Immature natural killer cell (primary cell): ENCODE measurements at places on chromosomes 11 and 22.

- DNase-seq: no peak
These were observed 213.1 kb downstream of the INSC start for GRCh38 chr11:15327786-15328231.

DNA sequence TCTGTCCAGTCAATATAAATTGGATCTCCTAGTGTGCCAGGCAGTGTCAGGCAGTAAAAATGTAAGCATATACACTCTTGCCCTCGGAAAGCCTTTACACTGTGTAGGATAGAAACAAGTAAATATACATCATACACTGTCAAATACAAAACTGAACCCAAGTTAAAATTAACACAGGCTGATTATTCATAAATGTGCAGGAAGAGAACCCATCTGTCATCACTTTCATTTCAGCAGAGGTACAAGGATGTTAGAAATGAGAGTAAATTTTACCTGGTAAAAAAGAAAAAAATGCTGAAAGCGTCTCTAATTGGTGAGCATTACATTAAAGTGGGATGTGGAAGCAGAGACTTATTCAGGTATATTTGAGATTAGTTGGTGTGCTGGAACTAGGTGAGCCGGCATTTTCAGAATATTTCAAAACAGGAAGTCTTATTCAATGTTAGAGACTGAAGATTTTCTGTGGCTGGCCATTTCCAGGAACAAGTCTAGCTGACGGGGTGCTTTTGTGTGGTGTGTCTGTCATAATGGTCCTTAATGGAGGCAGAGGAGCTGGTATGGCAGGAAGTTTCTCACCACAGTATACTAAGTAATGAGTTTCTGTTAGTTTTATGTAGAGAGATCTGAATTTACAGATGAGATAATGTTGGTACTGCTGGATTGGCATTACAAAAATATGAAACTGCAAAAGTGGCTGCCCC lies 192.6 kb downstream of the CASP12 start:
- DNase-seq: peak; percentile 86

- no peak for DNase-seq
These were observed 3.3 kb upstream of the GRAMD1B start for GRCh38 chr11:123426789-123427188.

DNA sequence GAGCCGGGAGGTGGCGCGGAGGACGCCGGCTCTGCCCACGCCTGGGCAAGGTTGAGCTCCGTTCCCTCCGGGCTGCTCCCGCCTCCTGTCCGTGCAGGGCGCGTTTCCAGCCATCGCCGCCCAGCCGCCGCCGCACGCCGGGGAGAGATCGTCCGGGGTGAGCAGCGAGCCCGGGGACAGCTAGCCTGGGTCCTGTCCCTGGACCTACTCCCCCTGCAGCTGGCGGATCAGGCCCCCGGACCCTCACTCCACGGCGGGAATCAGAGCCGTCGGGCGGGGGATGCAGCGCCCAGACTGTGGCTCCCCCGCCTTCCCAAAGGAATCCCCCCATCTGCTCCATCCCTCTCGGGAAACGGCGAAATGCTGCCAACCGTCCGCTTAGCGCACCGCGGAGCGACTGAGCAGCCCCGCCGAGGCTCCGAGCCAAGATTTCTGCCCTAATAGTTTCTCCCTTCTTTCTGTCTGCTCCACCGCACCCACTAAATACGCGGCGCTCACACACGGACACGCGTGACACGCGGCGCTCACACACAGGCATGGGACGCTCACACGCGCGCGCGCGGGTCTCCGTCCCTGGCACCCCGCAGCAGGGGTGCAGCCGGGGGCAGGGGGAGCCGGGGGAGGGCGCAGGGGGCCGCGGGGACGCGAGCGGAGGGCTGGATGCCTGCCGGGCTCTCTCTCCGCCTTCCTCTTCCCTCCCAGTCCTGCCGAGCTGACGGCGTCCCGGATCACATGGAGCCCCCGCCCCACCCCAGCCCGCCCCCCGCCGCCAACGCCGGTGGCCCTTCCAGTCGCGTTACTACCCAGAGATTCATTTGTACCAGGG lies at the start of gene KCNJ5:
KCNJ5 (plus strand) TSS at position 814 of the 826 bp plus-strand sequence. CDS start 19,918 bp downstream, outside the sequence.
- no peak for DNase-seq

- no peak for DNase-seq
These were observed 528 bp downstream of the FIBP start for GRCh38 chr11:65887723-65888162.

DNA sequence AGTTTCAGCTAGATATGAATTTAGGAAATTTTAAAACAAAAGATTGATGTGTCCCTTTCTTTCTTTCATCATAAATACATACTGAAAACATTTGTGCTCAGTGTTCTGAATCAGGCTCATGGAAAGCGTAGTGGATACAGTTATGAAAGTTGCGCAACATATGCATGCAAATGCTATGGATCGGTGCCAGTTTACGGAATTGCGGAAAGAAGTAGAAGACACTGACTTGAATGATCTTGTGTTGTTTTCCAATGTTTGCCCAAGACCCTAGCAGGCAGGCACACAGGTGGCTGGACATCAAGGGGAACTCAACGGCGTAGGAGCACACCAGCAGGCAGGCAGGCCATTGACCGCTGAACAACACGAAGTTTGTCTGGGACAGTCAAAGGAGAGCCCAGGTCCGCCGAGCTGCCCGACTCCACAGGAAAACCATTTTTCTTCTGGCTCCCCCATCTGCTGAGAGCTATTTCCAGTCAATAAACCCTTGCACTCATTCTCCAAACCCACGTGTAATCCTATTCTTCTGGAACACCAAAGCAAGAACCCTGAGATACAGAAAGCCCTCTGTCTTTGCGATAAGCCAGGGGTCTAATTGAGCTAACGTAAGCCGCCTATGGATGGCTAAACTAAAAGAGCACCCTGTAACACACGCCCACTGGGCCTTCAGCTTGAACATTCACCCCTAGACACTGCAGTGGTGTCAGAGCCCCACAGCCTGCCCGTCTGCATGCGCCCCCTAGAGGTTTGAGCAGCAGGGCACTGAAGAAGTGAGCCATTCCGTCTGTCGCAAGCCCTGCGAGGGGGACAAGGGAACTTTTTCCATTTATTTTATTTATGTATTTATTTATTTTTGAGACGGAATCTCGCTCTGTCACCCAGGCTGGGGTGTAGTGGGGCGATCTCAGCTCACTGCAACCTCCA lies 7.4 kb upstream of the BIRC3 start:
- no peak for DNase-seq

DNA sequence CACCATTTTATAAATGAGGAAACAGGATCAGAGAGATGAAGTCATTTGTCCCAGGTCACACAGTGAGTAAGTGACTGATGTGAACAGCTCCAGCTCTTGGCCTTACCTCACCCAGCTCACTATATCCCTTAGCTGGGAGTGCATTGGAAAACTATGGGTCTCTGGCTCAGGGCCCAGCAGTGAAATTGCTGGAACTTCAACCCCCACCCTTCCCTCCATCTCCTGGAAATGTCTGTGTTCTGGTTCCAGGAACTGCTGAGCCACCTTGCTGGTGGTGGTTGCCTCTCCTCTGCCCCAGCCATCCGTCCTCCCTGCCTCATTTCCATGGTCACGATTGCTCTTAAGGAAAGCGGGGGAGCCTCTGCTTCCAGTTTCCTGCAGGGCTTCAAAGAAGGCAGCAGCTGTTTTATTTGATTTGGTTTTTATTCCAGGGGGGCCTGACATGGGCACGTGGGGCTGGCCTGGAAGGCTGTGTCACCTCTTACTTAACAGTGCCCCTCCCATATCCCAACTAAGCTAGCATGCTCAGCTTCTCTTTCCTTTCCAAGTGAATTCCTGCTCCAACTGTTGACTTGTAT lies 46.2 kb upstream of the CSTF3 start:
- DNase-seq: no peak

- no peak for DNase-seq
These were observed 33.7 kb downstream of the PPFIA1 start for GRCh38 chr11:70304208-70304603.

DNA sequence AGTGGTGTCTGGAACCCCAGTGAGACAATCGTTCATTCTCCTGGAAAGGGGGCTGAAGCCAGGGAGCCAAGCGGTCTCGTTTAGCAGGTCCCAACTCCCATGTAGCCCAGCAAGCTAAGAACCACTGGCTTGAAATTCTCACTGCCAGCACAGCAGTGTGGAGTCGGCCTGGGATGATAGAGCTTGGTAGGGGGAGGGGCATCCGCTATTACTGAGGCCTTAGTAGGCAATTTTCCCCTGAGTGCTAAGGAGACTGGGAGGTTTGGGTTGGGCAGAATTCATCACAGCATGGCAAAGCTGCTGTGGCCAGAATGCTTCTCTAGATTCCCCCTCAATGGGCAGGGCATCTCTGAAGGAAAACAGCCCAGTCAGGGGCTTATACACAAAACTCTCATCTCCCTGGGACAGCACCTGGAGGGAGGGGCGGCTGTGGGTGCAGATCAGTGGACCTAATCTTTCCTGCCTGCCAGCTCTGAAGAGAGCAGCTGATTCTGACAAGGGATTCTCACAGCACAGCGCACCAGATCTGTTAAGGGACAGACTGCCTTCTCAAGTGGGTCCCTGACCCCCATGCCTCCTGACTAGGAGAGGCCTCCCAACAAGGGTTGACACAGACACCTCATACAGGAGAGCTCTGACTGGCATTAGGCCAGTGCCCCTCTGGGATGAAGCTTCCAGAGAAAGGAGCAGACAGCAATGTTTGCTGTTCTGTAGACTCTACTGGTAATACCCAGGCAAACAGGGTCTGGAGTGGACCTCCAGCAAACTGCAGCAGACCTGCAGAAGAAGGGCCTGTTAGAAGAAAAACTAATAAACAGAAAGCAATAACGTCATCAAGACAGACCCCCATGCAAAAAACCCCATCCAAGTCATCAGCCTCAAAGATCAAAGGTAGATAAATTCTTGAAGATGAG lies 14.8 kb downstream of the OR52M1 start:
- no peak for DNase-seq

DNA sequence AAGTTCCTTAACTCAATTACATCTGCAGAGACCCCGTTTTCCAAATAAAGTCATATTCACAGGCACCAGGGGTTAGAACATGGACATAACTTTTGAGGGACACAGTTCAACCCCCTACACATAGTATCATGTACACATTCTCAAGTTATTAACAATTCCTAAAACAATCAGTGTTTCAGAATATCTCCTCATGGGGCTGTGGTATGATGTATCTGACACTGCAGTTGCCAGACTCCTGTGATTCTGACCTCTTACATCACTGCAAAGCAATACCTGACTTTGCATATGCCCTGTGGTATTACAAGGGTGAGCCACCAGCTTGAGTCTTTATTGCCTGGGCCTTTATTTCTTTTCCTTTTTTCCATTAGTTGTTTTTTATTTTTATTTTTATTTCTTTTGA lies 141.7 kb downstream of the COMMD9 start:
- no peak for DNase-seq

- no peak for DNase-seq
These were observed 829.7 kb upstream of the FAT3 start for GRCh38 chr11:91394727-91395414.

- DNase-seq: no peak
These were observed 342 bp downstream of the EFCAB6 start for GRCh38 chr22:43811777-43812148.

DNA sequence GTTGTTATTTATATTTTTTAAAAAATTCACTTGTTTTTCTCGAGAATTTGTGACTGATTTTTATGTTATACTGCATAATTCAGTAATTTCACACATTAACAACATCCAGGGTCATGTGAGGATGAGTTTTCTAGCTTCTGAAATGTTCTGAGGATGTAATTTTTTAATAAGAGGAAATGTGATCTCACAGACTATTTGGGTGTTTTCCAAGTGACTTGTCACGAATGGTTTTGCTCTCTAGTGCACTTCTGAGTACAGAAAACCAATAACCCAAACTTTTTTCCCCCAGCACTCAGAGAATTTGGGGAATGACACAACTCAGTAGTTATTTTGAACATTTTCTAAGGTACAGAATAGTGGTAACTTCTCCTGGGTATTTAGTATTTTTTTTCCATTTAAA lies 821.1 kb upstream of the ARHGAP42 start:
- no peak for DNase-seq

GRCh38 chr22:19943082-19944026 lies 1.7 kb upstream of the TXNRD2 start:
- DNase-seq: no peak

- peak; percentile 21 for DNase-seq
These were observed 95.8 kb upstream of the RCN1 start for GRCh38 chr11:31995032-31995431.

DNA sequence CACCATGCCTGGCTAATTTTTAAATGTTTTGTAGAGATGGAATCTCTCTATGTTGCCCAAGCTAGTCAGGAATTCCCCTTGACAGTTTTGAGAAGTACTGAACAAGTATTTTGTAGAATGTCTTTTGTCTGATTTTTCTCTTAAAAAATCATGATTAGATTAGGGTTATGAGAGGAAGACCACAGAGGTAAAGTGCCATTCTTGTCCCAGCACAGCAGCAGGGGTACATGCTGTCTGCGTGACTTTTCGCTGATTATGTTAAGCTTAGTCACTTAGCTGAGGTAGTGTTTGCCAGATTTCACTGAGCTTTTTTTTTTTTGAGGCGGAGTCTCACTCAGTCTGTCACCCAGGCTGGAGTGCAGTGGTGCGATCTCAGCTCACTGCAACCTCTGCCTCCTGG lies 13.6 kb upstream of the NUP160 start:
- no peak for DNase-seq

GRCh38 chr11:66743271-66743968 lies 14.4 kb upstream of the SPTBN2 start:
- no peak for DNase-seq

DNA sequence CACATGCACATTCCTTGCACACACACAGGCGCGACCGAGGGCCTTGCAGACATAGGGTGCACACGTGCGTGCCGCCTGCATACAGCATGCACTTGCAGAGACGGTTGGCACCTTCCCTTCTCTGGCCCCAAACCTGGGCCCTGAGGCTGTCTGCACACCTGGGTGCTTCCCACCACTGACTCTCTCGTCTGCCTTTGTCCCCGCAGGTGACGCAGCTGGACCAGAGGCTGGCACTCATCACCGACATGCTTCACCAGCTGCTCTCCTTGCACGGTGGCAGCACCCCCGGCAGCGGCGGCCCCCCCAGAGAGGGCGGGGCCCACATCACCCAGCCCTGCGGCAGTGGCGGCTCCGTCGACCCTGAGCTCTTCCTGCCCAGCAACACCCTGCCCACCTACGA lies 38.0 kb downstream of the CDKN1C start:
- DNase-seq: no peak

GRCh38 chr22:40376149-40376548 lies 5.8 kb downstream of the SGSM3 start:
- DNase-seq: no peak
